ENCODE measurements at places on chromosomes 3 and 15.

- DNase-seq: no peak
Measured at GRCh38 chr3:59072681-59073080, 22.9 kb upstream of the CFAP20DC start.

DNA sequence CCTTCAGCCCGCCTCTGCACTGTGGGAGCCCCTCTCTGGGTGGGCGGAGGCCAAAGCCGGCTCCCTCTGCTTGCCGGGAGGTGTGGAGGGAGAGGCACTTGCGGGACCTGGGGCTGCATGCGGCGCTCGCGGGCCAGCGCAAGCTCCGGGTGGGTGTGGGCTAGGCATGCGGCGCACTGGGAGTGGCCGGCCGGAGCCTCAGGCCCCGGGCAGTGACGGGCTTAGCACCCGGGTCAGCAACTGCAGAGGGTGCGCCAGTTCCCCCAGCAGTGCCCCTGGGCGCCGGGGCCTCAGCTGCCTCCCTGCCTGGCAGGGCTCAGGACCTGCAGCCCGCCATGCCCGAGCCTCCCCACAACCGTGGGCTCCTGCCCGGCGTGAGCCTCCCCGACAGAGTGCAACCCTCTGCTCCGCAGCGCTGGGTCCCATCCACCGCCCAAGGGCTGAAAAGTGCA is 98.9 kb upstream of the POU1F1 start:
- DNase-seq: no peak

DNA sequence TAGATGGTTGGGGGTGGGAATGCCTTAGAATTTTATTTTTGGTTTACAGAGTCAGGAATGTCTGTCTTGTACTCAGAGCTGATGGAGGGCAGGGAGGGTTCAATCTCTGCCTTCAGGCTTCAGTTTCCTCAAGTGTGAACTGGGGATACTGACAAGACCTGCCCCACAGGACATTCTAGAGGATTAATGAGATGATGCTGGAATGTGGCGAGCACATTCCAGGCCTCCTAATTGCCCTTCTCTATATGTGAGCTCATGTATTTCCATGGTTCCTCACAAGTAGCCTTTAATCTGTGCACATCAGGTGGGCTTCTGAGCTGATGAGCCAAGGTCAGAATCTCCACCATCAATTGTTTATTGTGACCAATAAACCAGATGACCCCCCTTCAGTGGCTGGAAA is 90.4 kb downstream of the CACNA2D3 start:
- no peak for DNase-seq

GRCh38 chr3:113297287-113297686 is 85.9 kb downstream of the BOC start:
- no peak for DNase-seq

GRCh38 chr15:47326410-47327333 is 390.6 kb upstream of the SEMA6D start:
- no peak for DNase-seq

GRCh38 chr15:29687204-29687815 is 135.0 kb downstream of the TJP1 start:
- no peak for DNase-seq

- no peak for DNase-seq
Measured at GRCh38 chr3:181212271-181212670, 222.7 kb upstream of the DNAJC19 start.

GRCh38 chr15:46671336-46671735 is 1036.5 kb downstream of the SQOR start:
- no peak for DNase-seq

DNA sequence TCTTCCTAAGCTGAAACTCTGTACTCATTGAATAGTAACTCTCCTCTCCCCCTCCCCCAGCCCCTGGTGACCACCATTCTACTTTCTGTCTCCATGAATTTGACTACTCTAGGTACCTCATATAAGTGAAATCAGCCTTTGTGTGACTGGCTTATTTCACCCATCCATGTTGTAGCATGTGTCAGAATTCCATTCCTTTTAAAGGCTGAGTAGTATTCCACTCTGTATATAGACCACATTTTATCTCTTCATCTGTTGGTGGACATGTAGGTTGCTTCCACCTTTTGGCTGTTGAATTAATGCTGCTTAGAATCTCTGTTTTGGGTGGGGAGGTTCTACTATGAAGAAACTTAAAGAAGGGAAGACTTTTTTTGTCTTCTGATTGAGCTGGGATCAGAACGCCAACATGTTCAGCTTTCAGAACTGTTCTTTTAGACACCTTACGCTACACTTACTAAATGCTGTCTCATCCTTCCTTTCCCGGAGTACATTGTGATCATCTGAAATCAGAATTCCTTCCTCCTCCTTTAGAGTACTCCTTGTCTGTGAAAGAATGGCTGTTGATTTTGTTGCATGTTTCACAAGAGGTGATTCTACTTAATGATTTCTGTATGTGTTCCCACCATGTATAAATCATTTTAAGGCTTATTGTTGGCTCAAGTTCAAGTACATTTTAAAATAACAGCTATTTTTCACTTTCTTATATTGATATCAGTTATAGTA is 50.3 kb downstream of the MRPS25 start:
- no peak for DNase-seq

DNA sequence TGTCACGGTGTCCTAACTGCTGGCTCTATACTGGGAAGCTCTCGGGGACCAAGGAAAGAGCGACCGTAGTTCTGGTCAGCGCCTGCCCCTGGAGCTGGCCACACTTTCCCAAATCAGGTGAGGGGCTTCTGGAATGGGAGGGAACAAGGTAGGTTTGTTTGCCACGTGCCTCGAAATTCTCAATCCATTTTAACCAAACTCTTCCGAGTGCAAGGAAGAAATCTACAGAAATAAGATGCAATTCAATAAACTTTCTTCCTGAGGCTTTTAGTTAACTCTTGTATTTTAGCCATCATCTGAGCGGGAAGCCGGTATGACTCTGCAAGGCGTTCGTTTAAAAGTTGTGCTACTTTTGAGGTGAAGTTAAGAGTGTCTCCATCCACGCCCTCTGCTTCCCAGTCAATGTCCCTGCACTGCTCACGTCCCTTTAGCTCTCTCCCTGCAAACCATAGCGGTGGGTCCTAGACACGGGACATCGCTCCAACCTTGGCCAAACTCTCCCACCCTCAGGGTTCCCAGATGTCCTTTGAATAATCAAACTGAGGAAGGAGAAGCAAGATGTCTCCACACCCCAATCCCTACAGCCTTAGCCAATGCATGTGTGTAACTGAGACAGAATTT is 597 bp downstream of the AGTR1 start:
- no peak for DNase-seq

DNA sequence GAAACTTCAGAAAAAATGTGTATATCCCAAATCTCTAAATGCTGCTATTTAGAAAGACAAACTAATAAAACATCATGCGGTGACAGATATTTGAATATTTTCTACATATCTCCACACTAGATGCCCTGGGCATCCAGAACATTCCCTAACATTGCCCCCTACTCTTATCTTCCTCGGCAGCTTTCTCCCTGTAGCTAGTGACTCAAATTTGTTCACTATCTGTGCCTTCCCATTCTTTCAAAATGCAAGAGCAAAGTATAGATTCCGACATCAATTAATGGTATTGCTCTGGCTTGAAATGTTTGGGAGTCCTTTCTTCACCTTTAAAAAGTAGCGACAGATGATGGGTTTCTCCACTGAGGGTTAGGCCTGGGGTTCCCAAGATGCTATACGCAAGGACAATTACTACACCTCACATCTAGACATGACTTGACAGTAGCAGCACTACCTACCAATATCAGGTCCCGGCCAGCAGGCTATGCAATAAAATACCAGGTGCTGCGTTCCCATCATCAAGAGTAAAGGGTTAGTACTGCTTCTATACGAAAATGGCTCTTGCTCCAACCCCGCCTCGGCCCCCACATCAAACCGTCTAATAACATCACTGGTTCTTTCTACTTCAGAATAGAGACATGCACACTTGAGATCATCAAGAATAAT is 631 bp downstream of the UBR1 start:
- DNase-seq: no peak

GRCh38 chr15:76116138-76116885 is 56.5 kb downstream of the TMEM266 start:
- no peak for DNase-seq

GRCh38 chr3:33095436-33095835 is 1.5 kb downstream of the GLB1 start:
- DNase-seq: no peak

- DNase-seq: no peak
Measured at GRCh38 chr3:7075117-7075516, 214.2 kb downstream of the GRM7 start.

DNA sequence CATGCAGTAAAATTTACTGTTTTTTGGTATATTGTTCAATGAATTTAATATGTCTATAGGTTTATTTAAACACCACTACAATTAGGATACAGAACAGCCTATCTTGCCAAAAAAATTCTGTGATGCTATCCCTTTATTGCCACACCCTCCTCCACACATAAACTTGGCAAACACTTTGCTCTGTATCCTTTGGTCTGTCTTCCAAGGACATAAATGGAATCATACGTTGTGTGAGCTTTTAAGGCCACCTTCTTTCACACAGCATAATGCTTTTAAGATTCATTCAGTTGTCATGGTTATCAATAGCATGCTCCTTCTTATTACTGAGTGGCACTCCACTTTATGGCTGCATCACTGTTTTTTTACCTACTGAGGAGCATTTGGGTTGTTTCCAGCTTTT is 71.5 kb downstream of the CERS3 start:
- DNase-seq: no peak

DNA sequence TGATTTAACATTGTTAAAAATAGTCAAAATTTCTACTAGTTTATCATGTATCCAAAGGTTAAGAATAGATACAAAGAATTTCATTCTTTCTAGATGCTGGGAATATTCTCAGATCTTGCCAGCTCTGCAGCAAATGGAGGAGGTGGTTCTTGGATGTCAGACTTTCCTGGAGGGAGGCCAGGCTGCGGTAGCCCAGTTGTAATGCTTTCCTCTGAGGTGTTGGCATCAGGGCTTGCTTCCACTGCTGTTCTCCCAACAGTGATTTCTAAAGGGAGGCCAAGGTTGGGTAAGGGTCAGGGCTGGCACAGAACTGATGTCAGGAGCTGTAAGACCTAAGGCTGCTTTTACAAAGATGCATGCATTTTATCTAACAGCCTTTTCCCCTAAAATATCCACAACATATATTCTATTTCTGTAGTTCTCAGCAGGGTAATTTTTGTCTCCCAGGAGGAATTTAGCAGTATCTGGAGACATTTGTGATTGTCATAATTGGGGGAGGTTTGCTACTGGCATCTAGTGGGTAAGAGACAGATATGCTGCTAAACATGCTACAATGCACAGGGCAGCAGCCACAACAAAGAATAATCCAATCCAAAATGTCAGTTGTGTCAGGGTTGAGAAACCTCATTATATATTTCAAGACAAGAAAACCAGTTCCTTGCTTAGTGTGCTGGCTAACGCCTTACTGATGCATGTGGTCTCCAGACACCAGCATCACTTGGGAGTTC is 42.0 kb upstream of the SPTSSB start:
- no peak for DNase-seq

- DNase-seq: no peak
Measured at GRCh38 chr15:52134502-52135144, 22.0 kb upstream of the BCL2L10 start.

DNA sequence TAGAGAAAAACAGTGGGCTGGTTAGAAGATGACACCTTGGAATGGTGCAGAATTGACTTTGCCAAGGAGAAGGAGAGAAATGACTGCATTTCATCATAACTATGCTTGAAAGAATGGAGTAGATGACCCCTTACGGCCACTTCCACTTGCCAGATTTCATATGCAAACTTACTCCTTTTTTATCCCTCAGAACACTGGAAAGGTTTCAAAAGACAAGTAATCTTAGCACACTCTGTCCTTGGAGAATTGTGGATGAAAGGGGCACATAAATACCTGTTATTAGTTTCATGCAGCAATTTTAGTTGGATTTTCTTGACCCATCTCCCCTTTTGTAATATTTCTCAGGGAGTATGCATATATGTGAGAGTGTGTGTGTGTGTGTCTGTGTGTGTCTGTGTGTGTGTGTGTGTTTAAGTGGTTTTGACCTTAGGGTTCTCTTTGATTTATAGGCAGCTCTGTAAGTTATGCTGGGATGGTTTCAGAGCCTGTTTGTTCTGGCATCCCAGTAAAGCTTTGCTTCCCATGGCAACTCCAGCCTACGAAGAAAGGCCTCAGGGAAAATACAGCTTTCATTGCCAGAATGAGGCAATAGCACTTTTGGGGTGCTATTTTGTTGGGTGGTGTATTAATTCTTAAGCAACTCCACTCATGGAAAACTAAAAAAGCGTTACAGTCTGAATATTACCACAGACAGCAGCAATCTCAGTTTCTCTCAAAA is 122.2 kb upstream of the TP63 start:
- no peak for DNase-seq

GRCh38 chr3:20458994-20459716 is 273.1 kb upstream of the SGO1 start:
- DNase-seq: no peak

- DNase-seq: no peak
Measured at GRCh38 chr3:195282961-195283360, 12.0 kb upstream of the XXYLT1 start.

GRCh38 chr15:31985607-31986006 is 44.7 kb upstream of the CHRNA7 start:
- DNase-seq: no peak

All from suppressor macrophage treated with lipopolysaccharide for 1 hour (primary cell).